Stimulated activated CD8-positive, alpha-beta memory T cell treated with anti-CD3 and anti-CD28 coated beads, Interleukin-4, amount 100 ng/mL, for 1 hour (primary cell): ENCODE measurements at places on chromosomes 5 and 9.

GRCh38 chr5:158513490-158514318 is 586.0 kb downstream of the EBF1 start:
- no peak for DNase-seq

- no peak for DNase-seq
Observed at GRCh38 chr9:114613087-114613486, 2.0 kb downstream of the TMEM268 start.

DNA sequence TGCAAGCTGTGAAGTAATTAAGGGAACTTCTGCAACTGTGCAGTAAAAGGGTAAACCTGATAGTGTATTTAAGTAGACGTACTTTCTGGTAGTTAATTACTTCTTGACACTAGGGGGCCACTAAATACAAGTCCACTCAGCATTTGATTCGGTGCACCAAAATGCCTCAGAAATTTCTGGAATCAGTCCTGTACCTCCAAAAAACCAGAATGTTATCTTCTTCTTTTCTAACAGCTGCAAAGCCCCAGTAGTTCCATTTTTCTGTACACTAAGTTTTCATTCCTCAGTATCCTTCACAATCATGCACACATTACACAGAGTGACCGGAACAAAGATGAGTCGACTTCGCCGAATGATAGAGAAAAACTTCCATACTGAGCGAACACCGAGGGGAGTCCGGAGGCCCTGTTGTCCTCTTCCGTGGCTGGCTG is 484 bp downstream of the GFM2 start:
- no peak for DNase-seq

GRCh38 chr5:151068433-151069197 is 12.2 kb downstream of the TNIP1 start:
- no peak for DNase-seq

DNA sequence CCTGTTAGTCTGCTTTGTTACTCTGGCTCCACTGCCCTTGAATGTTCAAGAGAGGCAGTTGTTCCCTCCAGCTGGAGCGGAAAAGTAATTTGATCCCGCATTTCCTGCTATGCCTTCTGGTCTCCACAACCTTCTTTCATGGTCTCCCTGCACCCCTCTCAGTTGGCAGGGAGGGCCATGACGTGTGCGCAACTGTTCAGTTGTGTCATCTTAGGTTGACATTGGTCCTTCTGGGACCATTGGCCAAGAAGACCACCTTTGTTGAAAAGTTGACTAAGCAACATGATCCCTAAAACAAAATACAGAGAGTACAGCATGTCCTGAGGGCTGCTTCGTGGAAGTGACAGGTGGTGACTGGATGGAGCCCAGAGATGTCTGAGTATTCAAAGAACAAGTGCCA is 192.5 kb upstream of the TUT7 start:
- DNase-seq: no peak

DNA sequence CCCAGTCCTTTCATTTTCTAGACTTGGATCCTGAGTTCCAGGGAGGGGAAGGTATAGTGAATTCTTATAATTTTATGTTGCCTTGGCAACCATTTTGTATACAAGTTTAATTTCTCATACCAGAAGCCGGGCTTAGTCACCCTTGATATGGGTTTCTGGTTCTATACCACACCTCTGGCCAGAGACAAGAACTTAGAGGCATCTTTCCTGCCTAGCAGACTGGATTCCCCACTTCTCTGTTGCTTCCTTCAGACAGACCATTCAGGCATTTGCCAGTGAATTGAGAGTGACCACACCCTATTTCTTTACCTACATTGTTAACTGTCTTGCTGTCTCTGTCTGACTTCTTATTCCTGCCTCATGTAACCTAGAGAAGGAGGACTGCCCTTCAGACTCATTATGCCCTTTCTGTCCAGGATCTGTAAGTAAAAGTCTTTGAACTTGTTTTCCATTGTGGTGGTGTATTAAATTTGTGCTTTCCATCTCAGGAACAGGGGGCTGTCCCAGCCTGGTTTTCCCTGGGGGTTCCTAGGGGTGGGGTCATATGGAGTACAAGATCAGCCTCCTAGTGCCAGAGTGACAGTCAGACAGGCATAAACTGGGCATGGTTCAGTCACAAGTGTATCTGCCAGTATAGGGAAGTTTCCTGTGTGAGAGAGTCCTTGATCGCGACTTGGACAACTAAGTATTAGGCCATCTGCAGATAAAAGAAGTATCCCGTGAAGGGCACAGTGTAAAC is 27.4 kb downstream of the TNFSF8 start:
- DNase-seq: no peak

GRCh38 chr5:122880749-122881148 is 35.3 kb downstream of the SNX24 start:
- DNase-seq: no peak

DNA sequence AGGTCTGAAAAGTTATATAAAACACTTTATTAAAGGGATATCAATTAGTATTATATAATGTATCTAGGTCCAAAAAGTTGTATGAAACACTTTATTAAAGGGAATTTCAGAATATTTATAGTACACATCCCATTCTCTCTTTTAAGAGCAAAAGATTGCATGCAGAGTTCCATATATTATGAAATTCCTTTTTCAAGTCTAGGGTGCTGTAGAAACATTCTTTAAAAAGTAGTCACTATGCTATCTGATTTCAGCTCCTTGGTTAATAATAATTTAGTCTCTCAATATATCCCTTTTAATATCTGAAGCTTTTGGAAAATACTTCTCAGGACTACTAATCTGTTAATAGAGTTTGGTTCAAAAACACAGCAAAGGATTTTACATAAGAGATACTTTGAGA is 1496.1 kb upstream of the C9orf72 start:
- no peak for DNase-seq

DNA sequence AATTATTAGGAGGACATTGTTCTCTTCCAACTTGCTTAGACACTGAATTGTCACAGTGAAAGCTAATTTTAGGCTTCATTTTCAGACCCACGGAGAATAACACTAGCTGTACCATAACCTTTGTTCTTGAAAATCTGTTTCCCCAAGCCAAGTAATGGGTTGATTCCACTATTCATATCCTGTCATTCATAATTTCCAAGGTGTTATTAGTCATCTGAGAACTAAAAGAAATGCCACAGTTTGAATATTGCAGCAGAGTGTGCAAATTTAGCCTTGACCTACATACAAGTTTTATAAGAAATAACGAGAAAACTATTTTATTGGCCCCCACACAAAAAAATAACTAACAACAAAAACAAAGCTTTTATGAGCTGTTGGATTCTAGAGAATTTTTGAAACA is 148.5 kb upstream of the TYRP1 start:
- DNase-seq: no peak

GRCh38 chr5:143355710-143356109 is 47.8 kb downstream of the NR3C1 start:
- peak; percentile 38 for DNase-seq

DNA sequence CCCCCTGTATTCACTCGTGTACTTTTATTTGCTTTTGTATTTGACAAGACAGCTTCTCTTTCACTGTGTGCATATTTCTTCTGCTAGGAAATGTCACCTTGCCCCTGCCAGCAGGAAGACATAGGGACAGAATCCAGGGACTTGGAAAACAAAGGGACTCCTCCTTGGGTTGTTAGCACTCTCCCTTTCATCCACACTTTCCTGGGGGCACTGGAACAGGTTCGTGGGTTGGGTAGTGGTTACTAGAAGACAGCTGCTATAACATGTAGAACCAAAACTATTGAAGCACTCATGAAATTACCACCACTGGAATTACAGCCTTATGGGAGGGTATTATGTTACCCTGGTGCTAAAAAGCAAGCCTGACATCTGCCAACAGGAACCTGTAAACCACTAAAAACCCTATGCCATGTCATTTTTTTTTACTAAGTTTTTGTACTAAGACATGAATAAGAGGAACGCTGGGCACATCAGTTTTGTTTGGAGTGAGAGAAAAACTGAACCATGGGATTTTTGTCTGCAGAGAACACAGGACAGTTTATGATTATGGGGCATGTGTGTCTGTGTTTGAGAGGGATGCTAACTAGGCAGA is 4.7 kb upstream of the CCL28 start:
- no peak for DNase-seq

DNA sequence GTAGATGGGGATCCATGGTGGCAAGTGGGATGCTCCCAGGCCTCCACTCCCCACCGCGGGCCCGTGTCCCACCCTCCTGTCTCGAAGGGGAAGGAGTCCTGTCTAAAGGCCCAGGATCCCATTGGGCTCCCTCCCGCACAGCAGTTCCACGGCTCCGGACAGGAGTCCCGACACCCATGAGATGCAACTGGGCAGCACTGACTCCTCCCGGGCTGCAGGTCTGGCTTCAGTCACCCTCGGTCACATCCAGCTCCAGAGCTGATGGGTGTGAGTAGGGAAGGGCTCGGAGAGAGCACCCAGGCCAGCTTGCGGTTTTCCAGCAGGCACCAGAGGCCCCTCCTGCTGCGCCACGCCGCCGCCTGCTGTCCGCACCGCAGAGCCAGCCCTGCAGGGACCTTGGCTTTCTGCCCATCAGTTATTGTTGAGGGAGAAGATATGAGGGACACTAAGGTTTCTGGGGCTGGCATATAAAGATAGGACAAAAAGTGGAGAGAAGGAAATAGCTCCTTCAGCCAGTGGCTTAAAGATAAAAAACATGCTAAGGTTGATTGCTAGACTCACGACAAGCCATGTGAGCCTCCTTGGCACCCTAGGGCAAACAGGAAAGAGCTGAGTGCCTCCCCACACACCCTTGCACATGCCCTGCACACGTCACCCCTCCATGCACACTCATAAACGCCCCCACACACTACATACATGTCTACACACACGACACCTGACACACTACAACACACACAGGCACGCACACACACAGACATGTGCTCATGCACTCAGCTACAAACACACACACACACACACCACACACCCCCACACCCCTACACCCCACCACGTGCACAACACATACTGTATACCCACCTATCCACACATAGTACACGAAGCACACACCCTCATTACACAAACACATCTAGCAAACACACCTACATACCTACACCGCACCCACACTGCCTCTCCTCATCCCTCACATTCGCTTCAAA is 79.0 kb downstream of the AK8 start:
- DNase-seq: no peak

GRCh38 chr9:97969014-97969413 is 14.1 kb upstream of the ANP32B start:
- no peak for DNase-seq

GRCh38 chr5:88888848-88889188 is 5.8 kb upstream of the MEF2C start:
- DNase-seq: no peak

DNA sequence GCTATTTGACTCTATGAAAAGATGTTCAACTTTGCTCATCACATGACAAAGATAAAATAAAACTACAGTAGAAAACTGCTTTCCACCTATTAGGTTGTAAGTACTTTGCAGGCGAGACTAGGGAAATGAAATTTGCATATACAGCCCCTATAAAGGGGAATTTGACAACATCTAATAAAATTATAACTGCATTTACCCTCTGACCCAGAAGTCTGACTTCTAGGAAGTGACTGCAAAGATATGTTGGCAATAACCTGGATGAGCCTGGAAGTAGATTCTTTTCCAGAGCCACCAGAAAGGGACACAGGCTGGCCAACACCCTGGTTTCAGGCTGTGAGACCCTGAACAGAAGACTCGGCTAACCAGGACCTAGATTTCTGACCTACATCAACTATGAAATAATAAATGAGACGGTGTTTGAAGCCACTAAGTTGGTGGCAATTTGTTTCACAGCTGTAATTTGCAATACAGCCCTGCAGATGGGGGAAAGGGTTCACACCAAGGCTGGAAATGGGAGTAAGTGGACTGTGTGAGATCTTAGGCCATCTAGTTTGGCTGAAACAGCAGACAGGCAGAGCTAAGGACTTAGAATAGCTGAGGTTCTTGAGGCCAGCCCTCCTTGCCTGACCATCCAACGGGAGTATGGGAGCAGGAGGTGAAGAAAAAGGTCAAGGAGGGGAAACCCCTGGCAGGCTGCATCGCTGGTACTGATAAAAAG is 106.6 kb downstream of the SIL1 start:
- DNase-seq: no peak

- DNase-seq: no peak
Observed at GRCh38 chr9:112734892-112735291, 15.7 kb upstream of the SNX30 start.

DNA sequence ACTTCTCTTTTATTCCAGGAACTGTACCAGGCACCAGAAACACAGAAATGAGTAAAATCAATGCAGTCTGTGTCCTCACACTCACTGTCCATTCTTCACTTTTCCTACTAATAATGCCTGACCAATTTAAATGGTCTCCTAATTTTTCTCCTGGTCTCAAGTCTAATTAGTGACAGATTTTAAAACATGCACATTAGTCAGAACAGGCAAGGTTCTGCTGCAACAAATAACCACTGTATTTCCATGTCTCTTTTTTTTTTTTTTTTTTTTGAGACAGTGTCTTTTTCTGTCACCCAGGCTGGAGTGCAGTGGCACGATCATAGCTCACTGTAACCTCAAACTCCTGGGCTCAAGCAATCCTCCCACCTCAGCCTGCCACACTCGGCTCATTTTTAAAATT is 99.6 kb downstream of the CEMIP2 start:
- DNase-seq: no peak

- no peak for DNase-seq
Observed at GRCh38 chr5:150341331-150341730, 16.2 kb upstream of the TCOF1 start.

GRCh38 chr5:59186623-59187022 is 603.7 kb downstream of the RAB3C start:
- DNase-seq: no peak

DNA sequence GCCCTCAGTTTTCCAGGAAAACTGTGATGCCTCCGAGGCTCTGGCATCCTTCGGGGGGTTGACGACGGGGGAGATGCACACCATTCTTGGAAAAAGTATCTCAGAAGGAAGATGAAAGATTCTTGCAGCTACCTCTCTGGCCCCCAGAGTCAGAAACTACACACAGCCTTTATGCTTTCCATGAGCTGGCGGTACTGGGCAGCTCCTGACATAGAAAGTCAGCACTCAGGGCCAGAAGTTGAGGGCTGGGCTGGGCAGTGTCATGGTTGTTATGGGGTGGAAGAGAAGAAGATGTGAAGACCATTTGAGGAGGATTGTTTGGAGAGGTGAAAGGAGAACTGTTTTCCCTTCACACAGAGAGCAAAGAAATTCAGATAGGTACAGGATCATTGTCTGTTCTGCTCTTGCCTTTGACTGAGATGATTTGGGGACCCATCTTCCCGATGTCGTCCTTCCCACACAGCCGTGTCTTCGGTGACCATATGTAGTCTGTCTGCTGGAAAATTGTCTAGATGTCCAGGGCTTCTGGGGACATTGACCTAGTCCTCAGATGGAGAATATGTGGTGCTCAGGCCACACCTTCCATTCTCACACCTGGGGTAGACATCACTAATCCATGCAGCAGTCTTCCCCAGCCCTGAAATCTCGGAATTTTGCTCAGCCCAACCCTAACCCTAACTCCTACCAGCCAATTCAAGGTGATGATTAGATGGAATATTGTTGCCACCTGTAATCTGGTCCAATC is 237.1 kb downstream of the CACNA1B start:
- no peak for DNase-seq
